Stimulated activated CD8-positive, alpha-beta memory T cell treated with anti-CD3 and anti-CD28 coated beads, Interleukin-4, amount 100 ng/mL, for 1 hour (primary cell): ENCODE measurements at places on chromosomes 3 and 15.

GRCh38 chr3:187063286-187064121 lies 75.8 kb downstream of the RPL39L start:
- no peak for DNase-seq

GRCh38 chr15:43941555-43941954 lies 114.8 kb downstream of the WDR76 start:
- DNase-seq, result no peak

GRCh38 chr15:60374628-60375081 lies 23.1 kb downstream of the ANXA2 start:
- DNase-seq, result no peak

DNA sequence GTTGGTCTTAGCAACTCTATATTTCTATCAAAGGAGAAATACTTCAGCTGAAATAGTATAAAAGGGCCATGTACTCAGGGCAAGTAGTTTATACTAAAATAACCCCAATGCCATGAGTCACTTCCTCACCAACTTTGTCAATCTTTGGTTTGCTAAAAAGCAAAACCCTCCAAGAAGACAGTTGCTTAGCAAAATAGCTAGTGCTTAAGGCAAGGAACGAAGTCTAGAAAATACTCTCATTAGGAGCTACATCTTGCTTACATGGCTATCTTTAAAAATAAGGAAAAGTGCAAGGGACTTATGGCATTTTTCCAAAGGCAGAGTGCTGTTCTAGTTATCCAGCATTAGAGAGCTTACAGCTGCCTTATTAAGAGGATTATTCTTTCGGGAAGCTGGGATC lies 28.4 kb downstream of the P3H2 start:
- DNase-seq, result no peak

DNA sequence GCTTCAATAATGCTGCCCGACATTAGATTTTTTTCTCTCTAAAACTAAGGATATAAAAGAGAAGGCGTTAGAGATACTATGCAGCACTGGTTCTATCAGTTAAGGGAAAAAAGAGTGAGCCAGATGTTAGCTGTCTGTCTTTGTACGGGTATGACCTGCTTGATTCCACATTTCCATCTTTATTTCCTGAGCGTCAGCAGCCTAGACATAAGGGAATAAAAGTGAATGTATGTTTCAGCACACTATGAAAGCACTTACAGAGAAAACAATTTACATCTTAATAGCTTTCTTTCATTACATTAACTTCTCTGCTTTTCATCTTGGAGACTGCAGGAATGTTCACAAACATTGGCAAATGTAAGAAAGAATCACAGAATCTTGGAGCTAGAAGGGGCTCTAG lies 319.3 kb downstream of the CTNNB1 start:
- DNase-seq, result no peak

- DNase-seq, result no peak
Measured at GRCh38 chr3:54283470-54283869, 161.1 kb downstream of the CACNA2D3 start.

GRCh38 chr3:141407825-141408224 lies 39.5 kb downstream of the ZBTB38 start:
- no peak for DNase-seq

- no peak for DNase-seq
Measured at GRCh38 chr3:5330152-5330810, 142.8 kb downstream of the EDEM1 start.

DNA sequence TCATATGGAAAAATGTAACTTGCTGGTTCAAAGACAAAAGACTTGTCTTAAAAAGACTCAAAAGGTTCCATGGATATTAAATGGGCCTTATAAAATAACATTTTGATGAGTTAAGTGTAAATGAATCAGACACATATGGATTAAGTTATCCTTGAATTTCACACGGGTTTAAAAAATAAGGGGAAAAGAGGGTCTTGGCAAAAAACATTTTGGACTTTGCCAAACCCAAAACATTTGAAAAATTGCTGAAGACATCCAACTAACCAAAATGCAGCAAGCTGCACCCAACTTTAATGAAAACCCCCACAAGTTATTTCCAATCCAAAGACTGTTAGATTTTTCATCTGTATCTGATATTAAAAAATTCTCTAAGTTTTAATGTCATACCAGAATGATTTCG lies 200.7 kb downstream of the MEIS2 start:
- DNase-seq, result no peak

DNA sequence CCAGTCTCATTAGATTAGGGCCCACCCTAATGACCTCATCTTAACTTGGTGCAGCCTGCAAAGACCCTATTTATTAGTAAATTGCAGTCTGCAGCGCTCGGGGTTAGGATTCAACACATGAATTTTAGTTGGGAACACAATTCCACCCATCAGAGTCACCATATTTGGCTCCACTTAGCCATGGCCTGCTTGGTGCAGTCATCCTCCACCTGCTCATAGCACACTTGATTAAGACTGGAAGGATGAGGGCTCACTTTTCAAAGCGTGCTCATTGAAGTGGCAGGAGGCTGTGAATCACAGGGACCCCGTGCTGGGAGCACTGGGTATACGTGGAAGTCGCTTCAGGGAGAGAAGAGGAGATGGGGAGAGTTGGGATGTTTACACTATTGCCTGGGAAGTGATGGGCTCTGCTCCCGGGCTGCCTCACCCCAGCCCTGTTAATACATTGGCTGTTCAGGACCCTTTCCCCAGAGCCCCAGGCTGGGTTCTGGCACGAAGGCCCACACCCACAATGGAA lies 68.2 kb downstream of the ASB7 start:
- no peak for DNase-seq

GRCh38 chr15:66027268-66027805 lies 158.0 kb downstream of the RAB11A start:
- no peak for DNase-seq

DNA sequence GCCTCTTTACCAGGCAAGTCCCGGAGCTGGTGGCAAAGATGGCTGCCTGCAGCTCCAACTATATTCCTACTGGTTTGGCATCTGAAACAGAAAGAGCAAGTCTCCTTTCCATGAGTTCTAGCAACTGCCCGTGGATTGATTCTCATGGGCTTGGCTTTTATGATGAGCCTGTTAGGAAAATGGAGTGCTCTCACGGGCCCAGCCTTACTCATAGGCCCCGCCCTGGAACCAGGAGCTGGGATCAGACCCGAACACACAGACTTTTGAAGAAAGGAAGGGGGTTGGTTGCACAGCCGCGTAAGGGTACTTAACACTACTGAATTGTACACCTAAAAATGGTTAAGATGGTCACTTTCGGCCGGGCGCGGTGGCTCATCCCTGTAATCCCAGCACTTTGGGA lies 2.9 kb downstream of the NRROS start:
- DNase-seq, result no peak

DNA sequence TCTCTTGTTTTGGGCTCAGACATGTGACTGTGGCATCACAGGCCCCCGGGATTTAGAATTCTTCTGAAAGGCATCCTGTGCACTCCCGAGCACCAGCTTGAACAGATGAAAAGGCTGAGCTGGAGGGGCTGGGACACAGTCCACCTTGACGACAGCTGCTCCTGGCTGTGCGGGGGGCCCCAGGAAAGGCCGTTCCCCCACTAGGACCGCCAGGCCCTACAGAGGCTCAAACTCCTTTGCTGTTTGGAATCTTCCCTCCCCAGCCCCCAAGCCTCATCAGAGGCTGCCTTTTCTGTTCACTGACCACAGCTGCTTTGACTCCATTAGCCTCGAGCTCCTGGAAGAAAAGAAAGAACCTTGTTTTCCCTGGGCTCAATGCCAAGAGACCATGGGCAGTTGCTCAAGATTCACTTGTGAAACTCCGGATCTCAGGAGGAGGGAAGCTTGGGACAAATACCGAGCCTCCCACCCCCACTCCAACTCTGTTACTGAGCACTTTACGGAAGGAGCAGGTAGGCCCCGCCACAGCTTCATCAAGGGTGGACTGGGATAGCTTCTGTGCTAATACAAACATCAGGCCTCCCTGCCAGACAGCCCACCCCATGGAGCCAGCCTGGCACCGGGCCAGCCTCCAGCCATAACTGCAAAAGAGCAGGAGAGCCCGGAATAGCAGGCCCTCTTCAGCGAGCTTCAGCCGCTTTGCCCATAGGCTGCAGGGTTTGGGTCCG lies 15.7 kb downstream of the CIDEC start:
- no peak for DNase-seq

DNA sequence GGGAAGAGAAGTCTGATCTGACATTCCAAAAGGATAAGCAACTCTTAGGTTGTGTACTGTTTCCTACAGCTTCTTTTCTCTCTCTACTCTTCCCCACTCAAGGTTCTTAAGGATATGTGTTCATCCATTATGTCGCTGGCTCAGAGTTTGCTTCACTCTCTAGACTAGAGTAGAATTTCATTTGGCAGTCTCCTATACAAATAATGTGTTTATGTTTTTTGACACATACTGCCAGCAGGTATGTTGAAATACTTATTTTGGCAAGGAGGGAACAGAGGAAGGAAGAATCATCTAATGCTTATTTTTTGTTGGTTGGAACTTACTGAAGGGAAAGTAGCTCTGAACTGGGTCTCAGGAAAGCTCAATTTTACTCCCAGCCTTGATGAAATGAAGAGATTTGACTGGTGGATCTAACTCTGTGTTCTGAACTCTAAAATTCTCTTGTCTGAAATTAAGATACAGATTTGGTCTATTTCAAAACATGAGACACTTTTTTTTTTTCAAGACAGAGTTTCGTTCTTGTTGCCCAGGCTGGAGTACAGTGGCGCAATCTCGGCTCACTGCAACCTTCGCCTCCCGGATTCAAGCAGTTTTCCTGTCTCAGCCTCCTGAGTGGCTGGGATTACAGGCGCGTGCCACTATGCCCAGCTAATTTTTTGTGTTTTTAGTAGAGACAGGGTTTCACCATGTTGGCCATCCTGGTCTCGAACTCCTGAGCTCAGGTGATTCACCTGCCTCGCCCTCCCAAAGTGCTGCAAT lies 7.6 kb upstream of the EMC3 start:
- no peak for DNase-seq

DNA sequence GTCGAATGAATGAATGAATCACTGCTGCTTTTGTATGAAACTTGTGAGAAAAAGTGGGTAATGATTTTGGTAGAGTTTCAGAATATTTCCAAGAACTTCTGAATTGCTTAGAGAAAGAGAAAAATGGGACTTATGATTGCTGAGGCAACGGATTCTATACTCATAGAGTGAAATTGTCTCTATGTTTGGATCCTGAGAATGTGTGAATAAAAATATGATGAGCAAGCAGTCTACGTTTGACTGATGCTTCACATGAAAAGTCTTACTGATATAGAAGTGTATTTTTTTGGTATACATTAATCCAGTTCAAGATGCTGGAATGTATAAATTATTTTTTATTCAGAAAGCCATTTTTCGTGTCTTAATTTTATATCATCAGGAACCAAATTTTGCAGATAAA lies 441.1 kb downstream of the NLGN1 start:
- no peak for DNase-seq

- DNase-seq, result no peak
Measured at GRCh38 chr3:196174652-196175051, 36.5 kb downstream of the ZDHHC19 start.

GRCh38 chr3:110293660-110294059 lies 778.0 kb upstream of the NECTIN3 start:
- no peak for DNase-seq

DNA sequence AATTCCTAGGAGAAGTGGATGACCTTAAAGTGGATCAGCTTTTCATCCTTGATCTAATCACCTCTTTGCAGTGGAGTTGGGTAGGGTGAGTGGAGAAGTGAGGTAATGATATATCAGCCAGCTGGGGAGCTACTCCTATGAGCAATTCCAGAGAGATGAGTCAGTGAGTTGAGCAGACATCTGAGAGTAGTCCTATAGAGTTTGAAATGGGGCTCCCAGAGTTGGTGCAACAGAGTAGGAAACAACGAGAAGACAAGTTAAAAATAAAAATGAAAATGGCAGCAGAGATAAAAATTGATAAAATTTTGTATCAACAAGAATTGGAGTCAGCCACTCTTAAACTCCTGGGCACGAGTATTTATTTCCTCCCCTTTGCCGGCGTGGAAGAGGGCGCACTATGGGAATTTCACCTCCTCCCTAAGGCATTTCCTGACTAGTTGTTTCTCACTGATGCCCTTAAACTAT lies 150.8 kb upstream of the DPH6 start:
- no peak for DNase-seq

DNA sequence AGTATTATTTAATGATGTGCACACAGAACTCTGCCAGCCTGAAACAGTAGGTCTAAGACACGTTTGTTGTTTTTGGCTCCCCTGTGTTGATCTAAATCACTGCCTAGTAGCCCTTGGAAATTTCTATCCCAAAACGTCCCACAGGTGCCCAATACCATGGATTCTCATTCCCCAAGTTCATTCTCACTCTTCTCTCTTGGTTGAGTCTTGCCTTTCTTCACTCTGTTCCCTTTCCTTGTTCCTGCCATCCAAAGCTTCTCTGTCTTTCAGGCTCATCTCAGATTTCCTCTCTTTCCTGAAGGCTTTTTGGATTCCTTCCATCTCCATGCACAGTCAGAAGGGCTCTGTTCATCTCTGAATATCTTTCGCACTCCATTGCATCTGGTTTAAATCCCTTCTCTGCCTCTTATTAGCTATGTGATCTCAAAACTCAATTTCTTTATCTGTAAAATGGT lies 54.2 kb downstream of the PPARG start:
- no peak for DNase-seq

DNA sequence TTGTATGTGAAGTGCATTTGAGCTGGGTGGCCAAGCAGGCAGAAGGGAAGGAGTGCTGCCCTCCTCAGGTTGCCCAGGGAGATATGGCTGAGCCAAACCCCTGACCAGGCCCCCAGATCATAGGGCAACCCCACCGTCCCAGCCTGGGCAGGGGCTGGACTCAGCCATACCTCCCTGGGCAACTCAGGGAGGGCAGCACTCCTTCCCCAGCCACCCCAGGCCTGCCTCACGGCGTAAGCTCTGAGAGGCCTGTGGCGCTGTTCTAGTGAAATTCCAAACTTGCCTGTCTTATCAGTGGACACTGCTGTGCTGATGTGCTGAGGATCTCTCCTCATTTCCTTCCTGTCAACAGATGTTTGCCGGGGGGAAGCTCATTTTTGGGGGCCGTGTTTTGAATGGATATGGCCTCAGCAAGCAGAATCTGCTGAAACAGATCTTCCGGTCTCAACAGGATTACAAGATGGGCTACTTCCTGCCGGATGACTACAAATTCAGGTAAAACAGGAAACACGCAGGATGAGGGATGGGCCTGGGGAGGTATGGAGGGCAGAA lies 57.6 kb upstream of the FGD5 start:
- no peak for DNase-seq
